NCI-H345 (cell line): ENCODE measurements at places on chromosomes 7 and 10.
A peak's percentile ranks its signal among the peaks of the same experiment; 100 is the strongest.

- no peak for DNase-seq
Measured at GRCh38 chr10:8378198-8378983, 323.9 kb downstream of the GATA3 start.

GRCh38 chr10:99365736-99366135 is 36.6 kb downstream of the CNNM1 start:
- no peak for DNase-seq

GRCh38 chr7:135843214-135843613 is 94.6 kb upstream of the FAM180A start:
- no peak for DNase-seq

GRCh38 chr7:20365486-20365885 is 34.8 kb downstream of the ITGB8 start:
- DNase-seq = no peak

- DNase-seq = peak; percentile 0
Measured at GRCh38 chr10:121788115-121788514, 139.7 kb downstream of the ATE1 start.

- peak; percentile 55 for DNase-seq
Measured at GRCh38 chr7:50857804-50858489, 75.3 kb upstream of the GRB10 start.

DNA sequence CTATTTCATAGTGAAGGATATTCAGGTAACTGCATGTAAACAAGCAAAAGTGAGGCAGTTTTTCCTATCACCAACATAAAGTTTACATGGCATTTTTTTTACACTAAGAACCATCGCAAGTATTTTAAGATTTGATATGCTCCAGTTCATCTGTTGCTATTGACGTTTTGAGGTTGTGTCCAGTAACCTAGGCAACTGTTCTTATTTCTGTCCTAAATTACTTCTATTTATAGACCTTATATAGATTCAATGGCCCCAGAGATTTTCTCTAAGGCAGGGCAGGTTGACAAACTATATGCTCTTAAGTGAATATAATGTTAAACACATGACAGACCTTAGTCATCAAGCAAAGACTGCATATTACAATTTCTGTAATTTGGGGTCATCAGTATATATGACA is 830.2 kb upstream of the LRRTM3 start:
- DNase-seq = no peak

DNA sequence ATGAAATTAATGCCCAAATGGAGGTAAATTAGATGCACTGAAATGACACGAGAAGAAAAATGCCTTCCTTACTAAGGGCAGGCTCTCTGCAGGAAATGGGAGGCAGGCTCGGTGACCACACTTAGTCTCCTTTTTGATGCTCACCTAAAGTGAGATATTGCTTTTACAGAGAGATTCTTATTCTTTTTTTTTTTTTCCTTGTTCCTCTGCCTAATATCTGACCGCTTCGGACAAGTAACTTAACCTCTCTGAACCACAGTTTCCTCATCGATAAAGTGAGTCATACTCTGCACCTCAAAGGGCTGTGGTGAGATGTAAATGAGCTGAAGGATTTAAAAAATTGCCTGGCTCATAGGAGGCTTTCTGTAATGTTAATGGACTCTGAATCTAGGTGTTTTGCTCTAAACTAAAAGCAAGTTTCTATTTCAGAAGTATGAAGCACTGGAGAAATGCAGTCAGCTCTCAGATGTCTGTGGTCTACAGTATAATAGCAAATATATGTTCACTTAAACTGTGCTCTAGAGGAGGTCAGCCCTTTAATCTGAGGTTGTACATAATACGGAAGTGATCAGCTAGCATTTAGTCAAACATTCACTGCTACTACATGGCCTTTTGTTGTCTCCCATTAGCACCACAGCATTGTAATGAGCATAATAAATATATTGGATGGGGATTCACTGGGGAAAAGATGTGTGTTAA is 23.2 kb downstream of the NKX2-3 start:
- no peak for DNase-seq

DNA sequence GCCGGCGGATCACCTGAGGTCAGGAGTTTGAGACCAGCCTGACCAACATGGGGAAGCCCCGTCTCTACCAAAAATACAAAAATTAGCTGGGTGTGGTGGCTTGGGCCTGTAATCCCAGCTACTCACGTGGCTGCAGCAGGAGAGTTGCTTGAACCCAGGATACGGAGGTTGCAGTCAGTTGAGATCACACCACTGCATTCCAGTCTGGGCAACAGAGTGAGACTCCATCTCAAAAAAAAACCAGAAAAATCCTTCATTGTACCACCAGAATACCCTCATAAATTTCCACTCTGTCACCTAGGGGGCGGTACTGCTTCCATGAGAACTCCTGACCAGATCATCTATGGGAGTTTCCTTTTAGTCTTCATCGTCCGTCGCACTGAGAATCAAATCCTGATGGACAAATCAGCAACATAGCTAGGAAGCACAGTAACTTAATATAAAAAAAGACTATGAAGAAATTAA is 225.8 kb upstream of the KLF14 start:
- no peak for DNase-seq

GRCh38 chr7:152013230-152013629 is 12.2 kb upstream of the GALNT11 start:
- DNase-seq = no peak

DNA sequence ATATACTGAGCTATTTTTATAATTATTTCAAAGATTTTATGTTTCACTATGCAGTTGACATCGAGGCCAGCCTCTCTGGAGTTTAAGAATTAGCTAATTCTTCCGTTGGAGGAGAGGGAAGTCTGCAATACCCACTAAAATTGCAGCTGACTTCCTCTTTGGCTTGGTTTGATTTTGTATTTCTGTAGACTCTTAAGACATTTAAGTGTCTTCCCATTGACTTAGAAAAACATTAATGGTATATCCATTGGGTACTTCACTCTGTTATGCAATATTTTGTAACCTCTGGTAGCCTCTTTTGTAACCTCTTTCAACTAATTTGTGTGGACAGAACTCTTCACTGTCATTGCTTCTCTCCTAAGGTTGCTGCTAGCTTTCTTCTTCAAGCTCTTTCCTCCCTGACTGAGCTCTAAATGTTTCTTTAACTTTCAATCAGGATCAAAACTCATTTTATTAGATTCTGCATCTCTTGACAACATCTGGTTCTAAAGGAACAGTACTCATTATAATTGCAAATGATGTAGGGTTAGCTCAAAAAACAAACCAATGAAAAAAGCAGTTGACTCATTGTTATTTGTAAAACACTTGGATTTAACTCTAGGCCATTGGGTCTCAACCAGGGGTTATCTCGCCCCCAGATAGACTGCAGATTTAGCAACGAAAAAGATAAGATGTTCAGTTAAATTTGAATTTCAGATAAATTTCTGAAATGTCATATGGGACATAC is 1.7 kb upstream of the ANKRD22 start:
- no peak for DNase-seq

DNA sequence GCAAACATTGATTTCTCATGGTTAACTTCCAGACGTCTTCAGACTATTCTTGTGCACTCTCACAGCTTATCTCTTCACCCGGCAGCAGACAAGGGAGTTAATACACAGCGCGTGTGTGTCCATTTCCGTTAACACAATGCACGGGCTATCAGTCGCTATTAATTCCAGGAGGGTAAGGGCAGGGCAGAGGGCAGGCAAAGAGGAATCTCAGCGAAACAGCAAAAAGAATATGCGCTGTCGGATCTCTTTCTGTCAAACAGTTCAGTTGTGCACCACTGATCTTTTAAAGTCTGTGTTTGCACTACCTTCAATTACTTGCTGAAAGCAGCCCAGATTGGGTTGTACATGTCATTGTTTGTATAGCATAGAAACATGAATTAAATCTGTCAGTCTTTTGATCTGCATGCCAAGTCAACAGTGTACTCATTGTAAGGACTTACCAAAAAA is 41.1 kb upstream of the CABCOCO1 start:
- DNase-seq = peak; percentile 78

GRCh38 chr7:70771451-70771850 is 360.5 kb upstream of the GALNT17 start:
- DNase-seq = no peak

DNA sequence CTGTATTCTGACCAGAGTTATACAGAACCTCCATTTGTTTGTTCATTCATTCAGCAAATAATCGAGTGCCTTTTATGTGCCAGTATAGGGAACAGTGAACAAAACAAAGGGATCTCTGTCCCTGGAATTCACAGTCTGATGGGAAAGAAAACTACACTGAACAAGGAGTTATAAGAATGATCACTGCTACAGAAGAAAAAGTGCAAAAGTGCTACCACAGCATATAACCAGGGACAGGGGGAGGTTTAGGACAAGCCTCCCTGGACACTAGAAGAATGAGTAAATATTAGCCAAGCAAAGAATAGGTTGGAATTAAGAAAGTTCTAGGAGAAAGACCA is 4.2 kb downstream of the CLDN12 start:
- no peak for DNase-seq

GRCh38 chr7:8119262-8119661 is 142.7 kb downstream of the ICA1 start:
- no peak for DNase-seq

GRCh38 chr10:77756319-77757232 is 119.0 kb upstream of the KCNMA1 start:
- peak; percentile 47 for DNase-seq

GRCh38 chr7:114715907-114716306 is 206.0 kb upstream of the MDFIC start:
- no peak for DNase-seq
